T-helper 22 cell (primary cell): ENCODE measurements at places on chromosomes 3 and 15.
A peak's percentile ranks its signal among the peaks of the same experiment; 100 is the strongest.

GRCh38 chr15:91338766-91339165 lies 238.7 kb downstream of the SV2B start:
- DNase-seq: no peak

GRCh38 chr15:57582090-57582489 lies 9.6 kb upstream of the MYZAP start:
- no peak for DNase-seq

DNA sequence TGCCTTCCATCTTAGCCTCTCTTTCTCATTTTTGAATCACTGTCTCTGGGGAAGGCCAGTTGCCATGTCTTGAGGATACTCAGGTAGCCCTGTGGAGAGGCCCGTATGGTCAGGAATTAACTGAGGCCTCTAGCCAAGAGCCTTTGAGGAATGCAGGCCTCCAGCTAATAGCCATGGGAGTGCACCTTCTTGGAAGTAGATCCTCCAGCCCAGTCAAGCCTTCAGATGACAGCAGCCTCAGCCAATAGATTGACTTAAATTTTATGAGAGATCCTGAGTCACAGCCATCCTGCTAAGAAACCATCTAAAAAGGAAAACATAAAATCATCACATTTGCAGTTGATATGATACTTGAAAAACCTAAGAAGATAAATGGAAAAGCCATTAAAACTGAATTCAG lies 112.5 kb upstream of the BNIP2 start:
- DNase-seq: no peak

GRCh38 chr15:65877749-65878148 lies 8.5 kb downstream of the RAB11A start:
- DNase-seq: no peak

DNA sequence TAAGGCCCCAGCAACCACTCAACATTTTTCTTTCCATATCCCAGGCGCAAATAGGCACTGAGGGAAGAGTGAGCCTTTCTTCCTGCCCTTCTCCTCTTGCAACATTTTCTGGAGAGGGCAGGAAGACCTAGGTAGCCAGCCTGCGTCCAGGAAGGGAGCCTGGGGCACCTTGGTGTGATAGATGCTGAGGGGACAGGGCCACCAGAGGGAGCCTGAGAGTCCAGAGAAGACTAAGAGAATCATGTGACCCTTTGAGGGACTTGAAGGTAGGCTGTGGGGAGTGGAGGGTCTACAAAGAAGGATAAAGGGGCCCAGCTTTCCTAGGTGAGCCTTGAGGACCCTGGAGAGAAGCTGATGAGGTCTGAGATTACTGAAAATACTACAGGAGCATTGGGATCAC lies 346.6 kb downstream of the CNTN6 start:
- DNase-seq: no peak

GRCh38 chr3:42772670-42773408 lies at the start of gene CCDC13:
Gene CCDC13 (minus strand): TSS chr3:42773253. CDS start chr3:42758345, 14,908 bp downstream.
- DNase-seq: peak; percentile 61

DNA sequence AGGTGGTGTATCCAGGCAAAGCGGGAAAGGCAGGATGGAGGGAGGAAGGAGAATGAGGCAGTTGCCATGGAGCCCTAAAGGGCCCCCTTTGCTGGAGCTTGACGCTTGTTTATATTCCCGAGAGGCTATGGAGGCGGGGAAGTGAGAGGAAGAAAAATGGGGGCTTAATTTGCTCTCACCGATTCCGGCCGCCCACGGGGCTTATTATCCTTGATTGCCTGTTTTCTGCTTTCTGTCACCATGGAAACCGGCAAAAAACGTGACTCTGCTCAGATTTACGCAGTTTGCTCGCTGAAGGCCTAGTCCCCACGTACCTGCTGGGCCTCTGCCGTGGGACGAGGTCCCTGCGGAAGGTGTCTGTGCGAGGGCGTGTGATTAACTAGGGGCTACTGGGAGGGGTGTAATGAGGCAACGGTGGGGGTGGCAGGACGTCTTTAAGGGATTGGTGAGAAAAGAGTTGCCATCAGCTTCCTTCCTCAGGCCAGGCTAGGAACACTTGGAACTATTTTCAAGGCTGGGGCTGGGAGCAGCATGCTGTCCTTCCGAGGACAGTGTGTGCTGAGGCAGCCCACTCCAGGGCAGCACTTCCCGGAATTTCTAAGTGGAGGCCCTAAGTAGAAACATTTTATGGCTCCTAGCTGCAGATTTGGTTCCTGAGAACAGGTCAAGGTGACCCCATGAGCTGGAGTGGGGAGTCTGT lies 110.8 kb upstream of the NDN start:
- DNase-seq: no peak

DNA sequence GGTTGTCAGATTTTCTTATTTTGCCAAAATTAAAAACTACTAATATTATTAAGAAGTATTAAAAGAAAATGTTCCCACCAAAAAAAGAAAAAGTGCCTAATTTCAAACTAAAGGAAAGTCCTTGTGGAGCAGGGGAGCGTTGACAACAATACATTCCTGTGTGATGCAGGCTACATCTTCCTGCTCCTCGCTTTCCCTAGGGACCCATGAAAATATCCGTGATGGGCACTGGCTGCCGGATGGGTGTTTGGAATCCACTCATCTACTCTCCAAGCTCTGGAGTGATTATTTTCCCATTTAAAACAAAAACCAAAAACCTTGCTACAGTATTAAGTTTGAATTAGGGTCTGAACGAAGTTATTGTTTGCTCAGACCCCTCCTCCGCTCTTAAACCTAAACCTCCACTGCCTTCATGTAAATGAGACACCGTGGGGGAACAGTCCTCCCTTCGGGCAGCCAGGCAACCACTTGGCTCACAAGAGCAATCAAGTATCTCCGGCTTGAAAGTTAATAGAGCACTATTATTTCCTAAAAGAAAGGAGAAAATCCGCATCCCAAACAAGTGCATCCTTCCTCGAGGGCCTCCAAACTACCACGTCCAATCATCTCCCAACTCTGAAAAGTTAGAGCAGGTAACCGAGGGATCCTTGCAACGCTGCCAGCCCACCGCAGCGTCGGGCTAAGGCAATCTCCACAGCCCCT lies 1.5 kb downstream of the ITGB5 start:
- no peak for DNase-seq

DNA sequence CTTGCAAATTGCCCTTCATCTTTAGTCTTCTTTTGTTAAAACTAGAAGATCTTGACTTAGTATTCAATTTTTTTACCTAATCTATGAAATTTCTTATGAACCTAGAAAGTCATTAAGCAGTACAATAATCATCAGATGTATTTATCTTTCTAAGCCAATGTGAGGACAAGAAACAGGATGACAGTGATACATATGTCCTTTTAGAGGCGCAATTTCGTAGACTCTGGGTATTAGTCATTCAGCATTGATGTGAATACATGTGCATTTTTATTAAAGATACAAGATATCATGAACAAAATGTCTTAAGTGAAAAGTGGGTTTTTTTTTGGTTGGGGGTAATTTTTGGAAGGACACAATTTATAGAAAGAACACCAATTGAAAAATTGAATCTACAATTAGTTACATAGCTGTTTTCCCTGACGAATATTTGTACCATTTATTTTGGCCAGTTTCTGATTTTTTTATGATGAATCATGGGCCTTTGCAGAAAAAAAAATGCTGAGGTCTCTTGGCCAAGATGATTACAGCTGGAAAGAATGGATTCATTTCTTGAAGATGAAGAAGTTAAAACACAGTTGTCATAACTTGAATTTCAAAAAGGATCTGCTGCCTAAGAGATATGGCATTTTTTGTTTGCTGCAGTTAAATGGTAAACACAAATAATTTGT lies 48.9 kb upstream of the AGTR1 start:
- DNase-seq: no peak

- DNase-seq: no peak
These were observed 2.7 kb downstream of the CD47 start for GRCh38 chr3:108088146-108088545.

DNA sequence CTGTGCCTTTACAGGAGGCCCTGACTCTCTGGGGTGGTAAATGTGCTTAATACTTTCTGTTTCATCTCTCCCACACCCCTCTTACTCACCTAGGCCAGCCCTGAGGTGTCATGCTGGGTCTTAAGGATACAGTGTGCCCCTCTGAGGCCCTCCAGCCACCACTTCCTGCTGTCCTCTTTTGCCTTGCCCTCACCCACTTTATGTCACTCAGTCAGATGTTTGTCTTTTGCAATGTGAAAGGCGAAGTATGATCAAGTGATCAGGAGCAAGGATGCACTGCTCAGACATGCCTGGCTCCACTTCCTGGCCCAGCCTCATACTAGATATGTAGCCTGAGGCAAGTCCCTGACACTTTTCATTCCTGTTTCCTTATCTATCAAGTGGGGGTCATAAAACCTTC lies 339.0 kb upstream of the NR2E3 start:
- DNase-seq: no peak

DNA sequence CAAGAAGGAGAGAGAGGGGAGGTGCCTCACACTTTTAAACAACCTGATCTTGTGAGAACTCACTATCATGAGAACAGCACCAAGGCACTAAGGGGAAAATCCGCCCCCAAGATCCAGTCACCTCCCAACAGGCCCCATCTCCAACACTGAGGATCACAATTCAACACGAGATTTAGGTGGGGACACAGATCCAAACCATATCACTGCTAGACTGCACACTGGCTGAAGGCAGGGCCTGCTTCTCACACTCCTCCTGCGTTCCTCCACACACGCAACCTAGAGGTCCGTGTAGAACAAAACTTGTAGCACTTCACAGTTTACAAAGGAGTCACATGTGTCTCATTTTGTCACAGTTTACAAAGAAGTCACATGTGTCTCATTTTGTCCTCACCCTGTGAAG lies 97.8 kb downstream of the DAPK2 start:
- DNase-seq: no peak

- no peak for DNase-seq
These were observed 231.9 kb upstream of the SEMA6D start for GRCh38 chr15:47485419-47485818.

DNA sequence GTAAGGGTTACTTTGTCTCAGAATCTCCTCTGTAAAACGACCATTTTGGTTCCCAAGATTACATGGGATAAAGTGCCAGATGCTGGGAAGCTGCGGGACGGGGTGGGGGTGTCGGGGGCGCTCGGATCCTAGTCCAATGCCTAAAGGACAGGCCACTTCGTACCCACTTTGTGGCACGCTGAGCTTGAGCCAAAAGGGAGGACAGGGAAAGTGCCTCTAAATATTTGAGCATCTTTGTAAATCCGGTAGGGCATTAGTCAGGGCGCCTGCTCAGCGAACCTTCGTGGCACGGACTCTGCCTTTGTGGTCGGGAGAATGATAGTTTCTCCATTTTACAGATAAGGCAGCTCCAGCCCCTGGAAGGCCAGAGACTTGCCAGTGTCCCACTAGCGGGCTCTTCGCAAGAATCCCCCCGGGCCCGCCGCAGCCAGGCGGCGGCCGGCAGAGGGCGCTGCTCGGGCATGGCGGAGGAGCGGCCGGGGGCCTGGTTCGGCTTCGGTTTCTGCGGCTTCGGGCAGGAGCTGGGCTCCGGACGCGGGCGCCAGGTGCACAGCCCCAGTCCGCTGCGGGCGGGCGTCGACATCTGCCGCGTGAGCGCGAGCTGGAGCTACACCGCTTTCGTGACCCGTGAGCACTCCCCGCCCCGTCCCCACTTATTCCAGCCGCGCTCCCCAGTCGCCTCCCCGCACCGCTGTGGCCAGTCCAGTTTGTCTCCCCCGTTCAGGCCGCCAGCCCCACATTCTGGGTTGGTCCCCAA lies 1.8 kb downstream of the RCCD1 start:
- DNase-seq: peak; percentile 29

DNA sequence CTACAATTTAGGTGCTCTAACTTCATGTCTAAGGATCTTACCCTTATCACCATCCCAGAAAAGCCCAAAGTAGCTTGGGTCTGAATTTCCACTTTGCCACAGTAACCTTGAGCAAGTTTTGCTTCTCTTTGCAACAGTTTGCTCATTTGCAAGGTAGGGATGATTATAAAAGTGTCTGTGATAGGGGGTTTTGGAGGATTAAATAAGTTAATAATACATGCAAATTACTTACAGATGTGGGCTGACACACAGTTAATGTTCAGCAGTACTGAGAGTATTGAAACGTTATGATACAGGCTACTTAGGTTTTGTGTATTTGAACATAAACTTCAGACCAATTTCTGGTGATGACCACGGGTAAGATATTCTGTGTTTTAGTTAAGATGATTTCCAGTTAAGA lies 444.7 kb upstream of the TPRG1 start:
- DNase-seq: no peak

- DNase-seq: no peak
These were observed 862.5 kb downstream of the CADM2 start for GRCh38 chr3:85821130-85821756.

GRCh38 chr15:77864211-77865105 lies 213.1 kb downstream of the TBC1D2B start:
- no peak for DNase-seq

- no peak for DNase-seq
These were observed 592.1 kb upstream of the GBE1 start for GRCh38 chr3:82353306-82354171.

DNA sequence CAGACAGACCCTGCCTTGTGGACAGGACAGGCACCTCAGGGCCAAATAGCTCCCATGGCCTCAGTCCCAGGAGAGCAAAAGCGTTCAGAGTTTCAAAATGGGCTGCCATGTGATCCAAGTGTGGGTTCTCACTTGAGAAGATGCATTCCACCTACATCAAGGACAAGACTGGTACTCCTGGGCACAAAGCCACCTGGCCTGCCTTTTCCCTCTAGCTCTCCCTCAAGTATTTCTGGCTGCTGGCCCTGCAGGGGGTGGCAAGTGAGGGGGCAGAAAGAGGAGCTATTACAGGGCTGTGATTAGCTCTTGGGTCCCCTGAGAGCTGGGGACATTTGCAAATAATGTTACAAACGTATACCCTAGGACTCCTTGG lies 6.5 kb upstream of the COL7A1 start:
- no peak for DNase-seq

- DNase-seq: no peak
These were observed 897.6 kb upstream of the NR2F2 start for GRCh38 chr15:95432878-95433405.

DNA sequence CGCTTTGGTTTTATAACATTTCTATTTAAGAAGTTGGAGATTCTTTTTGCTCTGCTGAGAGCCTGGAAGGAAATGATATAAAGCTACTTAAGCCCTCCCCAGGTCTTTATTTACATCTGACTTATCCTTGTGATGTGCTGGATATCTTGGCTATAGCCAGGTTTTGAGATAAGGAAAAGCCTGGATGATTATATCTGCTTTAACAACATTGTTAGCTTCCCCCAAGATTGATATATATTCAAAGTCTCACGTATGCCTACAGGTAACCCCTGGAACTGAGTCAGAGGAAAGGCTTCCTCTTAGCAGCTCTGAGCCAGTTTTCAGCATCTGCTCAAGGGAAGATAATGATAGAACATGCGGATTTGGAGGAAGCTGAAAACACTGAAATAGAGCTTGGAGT lies 61.5 kb upstream of the CRBN start:
- no peak for DNase-seq

GRCh38 chr3:73772076-73772886 lies 147.5 kb upstream of the PDZRN3 start:
- DNase-seq: no peak

DNA sequence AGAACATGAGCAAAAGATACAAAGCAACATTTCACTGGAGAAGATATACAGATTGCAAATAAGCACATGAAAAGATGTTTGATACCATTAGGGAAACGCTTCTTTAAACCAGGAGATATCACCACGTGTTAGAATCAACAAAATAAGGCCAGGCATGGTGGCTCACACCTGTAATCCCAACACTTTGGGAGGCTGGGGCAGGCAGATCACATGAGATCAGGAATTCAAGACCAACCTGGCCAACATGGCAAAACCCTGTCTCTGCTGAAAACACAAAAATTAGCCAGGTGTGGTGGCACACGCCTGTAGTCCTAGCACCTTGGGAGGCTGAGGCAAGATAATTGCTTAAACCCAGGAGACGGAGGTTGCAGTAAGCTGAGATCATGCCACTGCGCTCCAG lies 20.5 kb upstream of the MUC20 start:
- no peak for DNase-seq
